Neural progenitor cell (in vitro differentiated cells): ENCODE measurements at places on chromosomes 6 and 20. TPM values are rescaled to one million over a fixed set of nuclear protein-coding genes. Genes with fewer than 3 reads are reported as not detected.

The IBTK gene
- 19.5 and 33.7 TPM in 2 replicates for total RNA-seq

The PLEKHG1 gene
- total RNA-seq: 4.6 and 4.7 TPM in 2 replicates

DNA sequence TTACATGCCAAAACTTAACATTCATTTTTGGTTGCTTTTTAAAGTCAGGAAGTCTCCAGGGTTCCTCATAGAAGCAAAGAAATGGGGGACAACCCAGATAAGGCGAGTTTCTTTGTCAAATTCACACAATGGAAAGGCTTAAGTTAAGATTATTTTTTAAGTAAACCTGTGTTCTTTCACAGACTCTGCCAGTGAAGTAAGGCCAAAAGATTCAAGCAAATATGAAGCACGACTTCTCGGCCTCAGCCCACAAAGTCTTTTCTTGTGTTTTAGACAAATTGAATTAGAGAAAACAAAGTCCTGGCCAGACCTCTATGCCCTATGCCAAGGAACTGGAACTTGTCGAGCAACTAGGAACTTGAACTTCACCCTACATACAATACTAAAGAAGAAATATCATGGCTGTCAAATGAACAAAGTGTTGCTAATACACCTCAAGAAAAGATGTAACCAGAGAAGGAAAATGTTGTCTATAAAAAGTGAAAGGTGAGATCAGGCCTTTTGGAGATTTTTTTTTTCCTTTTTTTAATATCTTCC is 540.0 kb upstream of the JARID2 start:
- no peak for DNase-seq

The NT5E gene
- total RNA-seq: not detected in 2 replicates

The VIP gene
- total RNA-seq: not detected in 2 replicates
